Fibroblast of lung (primary cell): ENCODE measurements at places on chromosomes 4 and X.

- DNase-seq = no peak
Measured at GRCh38 chrX:155246748-155247147, 17.5 kb downstream of the RAB39B start.

DNA sequence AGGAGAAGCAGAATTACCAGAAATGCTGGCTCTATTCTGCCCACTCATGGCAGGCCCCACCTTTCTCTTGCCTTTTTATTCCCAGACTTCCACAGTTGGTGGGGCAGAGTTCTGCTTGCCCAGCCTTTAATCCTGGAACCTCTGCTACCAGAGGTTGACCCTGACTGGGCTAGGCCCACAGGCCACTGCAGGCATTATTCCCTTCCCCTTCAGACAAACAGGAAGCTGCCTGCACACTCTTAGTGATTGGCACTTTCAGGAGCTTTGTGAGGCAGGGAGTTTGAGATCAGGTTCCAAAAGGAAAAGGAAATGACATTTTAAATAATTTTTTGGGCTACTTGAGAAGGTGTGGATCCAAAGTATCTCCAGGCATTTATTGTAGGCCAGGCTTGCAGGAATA, 18.8 kb downstream of the MSN start:
- no peak for DNase-seq

- DNase-seq = no peak
Measured at GRCh38 chr4:102683881-102684609, 76.7 kb downstream of the MANBA start.

DNA sequence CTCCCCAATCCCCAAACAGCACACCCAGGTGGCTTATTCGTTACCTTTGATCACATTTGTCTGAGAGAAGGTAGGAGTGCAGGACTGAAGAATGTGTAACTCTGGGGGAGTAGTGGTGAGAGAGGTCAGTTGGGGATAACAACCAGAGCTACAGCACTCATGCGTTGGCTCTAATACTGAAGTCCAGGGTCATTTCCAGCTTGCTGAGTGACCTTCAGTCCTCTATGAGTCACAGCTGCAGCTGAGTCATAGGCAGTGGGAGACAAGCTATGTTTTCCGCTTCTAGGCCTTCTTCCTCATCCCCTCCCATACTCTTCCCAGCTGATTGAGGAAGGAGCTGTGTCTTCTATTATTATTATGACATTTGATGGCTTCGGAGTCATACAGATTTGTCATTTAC, 31.6 kb upstream of the CT47C1 start:
- DNase-seq = peak; percentile 91

- peak; percentile 18 for DNase-seq
Measured at GRCh38 chr4:25535278-25535677, 120.4 kb upstream of the SLC34A2 start.

DNA sequence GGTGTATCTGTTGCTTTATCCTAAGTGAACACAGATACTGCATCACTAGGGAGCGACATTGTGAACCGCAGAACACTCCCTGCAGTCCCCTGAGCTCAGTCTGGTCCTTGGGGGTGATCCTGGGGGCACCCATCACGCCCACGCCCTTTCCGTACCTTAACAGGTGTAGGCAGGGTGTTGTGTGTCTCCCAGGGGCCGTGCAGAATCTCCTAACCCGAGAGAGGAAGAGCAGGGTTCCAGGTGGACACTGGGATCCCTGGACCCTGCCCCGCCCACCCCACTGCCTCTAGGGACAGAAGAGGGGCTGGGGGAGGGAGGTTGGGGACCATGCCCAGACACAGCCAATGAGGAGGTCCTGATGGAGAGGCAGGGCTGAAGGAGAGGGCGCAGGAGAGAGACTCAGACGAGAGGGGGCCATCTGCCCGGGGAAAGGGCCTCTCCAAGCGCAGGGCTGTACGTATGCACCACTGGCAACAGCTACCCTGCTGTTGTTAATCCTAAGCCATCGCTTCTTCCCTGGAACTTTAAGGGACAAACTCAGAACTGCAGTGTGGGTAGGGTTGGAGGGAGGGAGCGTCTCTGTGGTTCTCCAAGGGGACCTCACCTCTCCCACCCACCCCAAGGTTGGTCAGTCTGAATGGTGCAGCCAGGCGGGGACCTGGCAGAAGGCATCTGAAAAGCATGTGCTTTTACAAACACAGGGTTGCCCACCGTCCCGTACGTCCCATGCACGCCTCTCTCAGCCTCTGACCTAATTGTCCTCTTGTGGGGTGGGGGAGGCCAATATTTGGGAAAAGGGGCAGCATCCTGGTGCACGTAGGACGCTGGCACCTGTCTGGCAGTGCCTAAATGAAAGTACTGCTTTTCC, 2.5 kb downstream of the P2RY8 start:
- no peak for DNase-seq

DNA sequence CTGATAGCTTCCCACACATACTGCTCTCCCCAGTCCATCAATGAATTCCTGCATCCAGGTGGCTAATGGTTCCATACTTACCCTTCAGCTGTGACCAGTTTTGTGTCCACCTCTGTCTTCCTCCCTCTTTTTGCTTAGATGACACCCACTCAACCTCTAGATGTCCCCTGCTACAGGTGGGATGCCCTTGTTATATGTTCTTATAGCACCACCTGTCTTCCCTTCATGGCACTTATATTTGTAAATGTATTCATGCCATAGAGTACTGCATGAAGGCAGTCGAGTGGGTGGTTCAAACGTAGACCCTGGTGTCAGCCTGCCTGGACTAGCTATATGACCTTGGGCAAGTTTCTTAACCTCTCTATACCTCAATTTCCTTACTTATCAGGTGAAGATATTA, 6.5 kb upstream of the USP46 start:
- no peak for DNase-seq

DNA sequence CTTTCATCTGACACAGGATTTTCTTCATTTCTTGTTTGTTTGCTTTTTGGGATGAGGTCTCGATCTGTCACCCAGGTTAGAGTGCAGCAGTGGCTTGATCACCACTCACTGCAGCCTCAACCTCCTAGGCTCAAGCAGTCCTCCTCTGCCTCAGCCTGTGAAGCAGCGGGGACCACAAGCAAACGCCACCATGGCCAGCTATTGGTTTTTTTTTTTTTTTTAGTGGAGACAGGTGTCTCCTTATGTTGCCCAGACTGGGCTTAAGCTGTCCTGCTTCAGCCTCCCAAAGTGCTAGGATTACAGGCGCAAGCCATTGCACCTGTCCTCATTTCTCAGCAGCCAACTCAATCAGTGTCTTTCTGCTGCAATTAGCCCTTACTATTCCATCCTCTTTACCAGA, 10.3 kb downstream of the SPRY1 start:
- DNase-seq = no peak

DNA sequence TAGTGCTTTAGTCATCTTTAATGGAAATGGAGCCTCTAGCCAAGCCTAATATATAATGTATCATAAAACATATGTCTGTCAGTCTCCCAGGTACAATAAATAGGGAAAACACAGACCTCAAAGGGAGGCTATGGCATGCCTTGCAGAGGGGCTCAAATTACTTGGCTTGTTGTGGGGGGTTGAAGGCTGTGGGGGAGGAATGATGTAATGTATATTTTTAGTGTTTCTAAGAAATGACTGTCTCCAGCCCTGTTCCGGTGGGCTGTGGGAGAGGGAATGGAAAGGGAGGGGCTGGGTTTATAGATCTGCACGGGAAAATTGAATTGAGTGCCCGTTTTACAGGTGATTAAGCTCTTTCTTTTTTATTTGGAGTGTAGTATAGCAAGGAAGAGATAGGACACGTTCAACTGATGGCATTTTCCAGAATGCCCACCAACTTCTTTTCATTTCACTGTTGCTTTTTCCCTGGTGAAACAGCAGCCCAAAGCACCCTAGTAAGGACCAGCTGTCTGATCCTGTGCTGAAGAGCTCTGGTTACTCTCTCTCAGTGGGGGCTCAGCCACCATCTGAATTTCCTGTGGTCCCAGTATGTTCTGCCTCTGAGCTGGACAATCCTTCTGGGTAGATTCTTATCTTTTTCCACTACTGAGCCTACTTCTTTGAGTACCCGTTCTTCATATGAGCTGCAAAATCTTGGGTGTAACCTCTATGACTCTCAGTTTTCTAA, 220.7 kb upstream of the CASK start:
- no peak for DNase-seq

- DNase-seq = peak; percentile 23
Measured at GRCh38 chr4:22129454-22130029, 181.0 kb upstream of the KCNIP4 start.

DNA sequence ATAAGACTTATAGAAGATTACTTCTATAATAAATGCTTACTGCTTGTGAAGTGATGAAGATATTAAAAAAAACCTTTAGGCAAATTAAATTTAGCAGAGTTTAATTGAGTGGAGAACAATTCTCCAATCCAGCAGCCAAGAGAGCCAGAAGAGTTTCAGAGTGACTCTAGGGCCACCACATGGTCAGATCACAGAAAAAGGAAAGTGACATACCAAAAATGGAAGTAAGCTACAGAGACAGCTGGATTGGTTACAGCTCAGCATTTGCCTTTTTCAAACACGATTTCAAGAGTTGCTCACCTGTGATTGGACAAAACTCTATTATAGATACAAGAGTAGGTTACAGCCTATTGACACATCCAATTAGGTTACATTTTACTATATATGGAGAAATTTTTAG, 79.0 kb upstream of the TRAM1L1 start:
- DNase-seq = no peak

GRCh38 chrX:2640436-2641150, 50.5 kb upstream of the CD99 start:
- peak; percentile 72 for DNase-seq

DNA sequence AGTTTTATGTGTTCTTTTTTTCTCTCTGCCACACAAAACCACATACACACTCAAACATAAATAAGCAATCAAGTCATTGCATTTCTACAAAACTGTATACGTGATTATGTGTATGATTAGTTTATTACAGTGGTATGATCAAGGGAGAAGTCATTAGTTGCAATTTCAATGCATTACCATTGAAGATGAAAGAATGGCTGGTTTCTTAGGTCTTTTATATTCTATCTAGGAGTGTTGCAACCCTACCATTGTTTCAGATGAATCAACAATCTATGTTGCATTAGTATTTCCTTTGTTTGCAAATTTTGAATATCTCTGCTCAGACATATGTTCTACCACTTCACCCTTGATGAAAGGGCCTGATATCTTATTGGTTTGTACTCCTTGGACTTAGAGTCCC, 6.8 kb downstream of the ANXA3 start:
- peak; percentile 20 for DNase-seq

GRCh38 chrX:19789782-19790181, 97.6 kb downstream of the SH3KBP1 start:
- DNase-seq = no peak

DNA sequence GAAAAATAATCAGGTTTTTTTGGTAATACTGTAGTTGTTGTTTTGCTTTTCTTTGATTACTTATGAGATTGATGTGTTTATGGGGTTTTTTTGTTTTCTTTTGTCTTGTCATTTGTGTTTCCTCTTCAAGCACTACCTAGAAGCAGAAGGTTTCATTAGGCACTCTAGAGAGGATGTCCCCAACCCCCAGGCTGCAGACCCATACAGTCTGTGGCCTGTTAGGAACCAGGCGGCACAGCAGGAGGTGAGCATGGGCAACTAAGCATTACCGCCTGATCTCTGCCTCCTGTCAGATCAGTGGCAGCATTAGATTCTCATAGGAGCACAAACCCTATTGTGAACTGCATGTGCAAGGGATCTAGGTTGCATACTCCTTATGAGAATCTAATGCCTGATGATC, 22.9 kb upstream of the NOCT start:
- no peak for DNase-seq

- DNase-seq = peak; percentile 0
Measured at GRCh38 chrX:102546828-102547493, 30.4 kb upstream of the TMSB15A start.

GRCh38 chr4:185874516-185875230, 62.7 kb upstream of the SORBS2 start:
- DNase-seq = peak; percentile 63

GRCh38 chr4:8860096-8860891, 11.3 kb downstream of the HMX1 start:
- DNase-seq = no peak

DNA sequence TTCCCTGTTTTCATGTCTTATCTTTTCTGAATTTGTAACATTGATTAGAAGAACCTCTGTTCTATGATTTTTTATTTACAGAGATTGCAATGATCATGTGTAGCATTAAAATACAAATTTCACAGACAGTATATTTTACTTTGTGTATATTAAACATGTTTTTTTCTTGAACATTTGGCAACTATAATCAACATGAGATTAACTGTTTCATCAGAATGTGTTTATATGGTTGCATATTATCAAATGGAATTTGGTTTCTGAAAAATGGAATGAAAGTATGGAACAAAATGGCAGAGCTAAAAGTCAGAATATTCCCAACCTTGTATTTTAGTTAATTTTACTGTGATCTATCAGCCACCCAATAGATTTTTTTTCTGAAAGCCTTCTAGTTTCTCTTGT, 19.9 kb downstream of the ARSJ start:
- DNase-seq = no peak

DNA sequence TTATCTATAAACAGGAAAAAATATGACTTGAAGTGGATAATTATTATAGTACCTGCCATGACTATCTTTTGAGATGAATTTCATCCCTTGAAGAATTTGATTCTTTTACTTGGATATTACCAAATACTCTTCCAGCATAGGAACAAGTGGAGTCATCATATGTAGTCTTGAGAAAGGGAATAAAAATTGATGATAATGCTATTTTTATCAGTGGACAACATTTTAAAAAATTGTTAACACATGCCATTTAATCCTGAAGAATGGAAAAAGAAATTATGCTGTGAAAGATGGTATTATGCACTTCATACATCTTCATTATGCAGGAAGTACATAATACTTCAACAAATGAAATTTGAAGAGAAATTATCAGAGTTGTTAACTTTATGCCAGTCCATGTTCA, 83.6 kb downstream of the ITIH6 start:
- no peak for DNase-seq

DNA sequence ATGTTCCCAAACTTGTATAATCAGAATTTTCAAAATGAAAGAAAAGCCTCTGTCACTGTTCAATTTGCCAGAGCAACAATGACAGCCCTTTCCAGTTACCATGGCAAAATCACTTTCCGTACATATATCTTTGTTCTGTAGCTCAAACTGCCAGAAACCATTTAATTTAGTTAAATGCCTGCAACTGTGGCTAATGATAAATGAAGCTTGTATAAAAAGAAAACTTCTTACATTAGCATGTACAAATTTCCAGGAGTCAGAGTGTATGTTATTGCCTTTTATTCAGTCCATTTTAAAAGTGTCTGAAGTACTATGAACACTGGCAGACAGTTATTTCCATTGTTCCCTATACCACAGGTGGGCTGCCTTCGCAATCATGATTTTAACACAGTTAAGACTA, 30.3 kb downstream of the ARAP2 start:
- DNase-seq = no peak

GRCh38 chr4:95701500-95702170, 138.3 kb upstream of the PDHA2 start:
- DNase-seq = peak; percentile 79

GRCh38 chrX:135000516-135000915, 9.7 kb downstream of the SMIM10 start:
- DNase-seq = peak; percentile 14

GRCh38 chr4:41644915-41645295, 103.6 kb downstream of the PHOX2B start:
- DNase-seq = no peak
